ENCODE measurements at places on chromosomes 3 and 15.
A peak's percentile ranks its signal among the peaks of the same experiment; 100 is the strongest.

- no peak for DNase-seq
Observed at GRCh38 chr3:118408431-118408830, 626.2 kb downstream of the IGSF11 start.

DNA sequence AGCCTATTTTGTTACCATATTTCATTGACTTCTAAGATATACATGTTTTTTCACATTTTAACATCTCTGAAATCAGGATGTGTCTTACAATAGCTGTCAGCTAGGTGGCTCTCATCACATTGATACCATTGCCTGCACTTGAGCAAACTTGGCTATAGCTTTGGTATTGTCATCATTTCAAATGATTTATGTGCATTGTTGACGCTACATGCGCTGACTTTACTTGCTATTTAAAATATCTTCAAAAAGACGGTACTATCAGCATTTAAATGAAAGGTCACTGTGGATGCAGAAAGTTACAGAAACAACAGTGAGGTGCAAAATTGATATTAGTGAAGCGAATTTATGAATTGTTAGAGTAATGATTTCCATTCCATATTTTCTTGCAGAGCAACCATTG, 54.0 kb upstream of the ABHD2 start:
- no peak for DNase-seq

- no peak for DNase-seq
Observed at GRCh38 chr3:41088882-41089281, 110.4 kb upstream of the CTNNB1 start.

- no peak for DNase-seq
Observed at GRCh38 chr3:99911433-99911832, 93.8 kb downstream of the CMSS1 start.

GRCh38 chr15:59998950-59999611, 5.0 kb upstream of the FOXB1 start:
- DNase-seq = no peak

DNA sequence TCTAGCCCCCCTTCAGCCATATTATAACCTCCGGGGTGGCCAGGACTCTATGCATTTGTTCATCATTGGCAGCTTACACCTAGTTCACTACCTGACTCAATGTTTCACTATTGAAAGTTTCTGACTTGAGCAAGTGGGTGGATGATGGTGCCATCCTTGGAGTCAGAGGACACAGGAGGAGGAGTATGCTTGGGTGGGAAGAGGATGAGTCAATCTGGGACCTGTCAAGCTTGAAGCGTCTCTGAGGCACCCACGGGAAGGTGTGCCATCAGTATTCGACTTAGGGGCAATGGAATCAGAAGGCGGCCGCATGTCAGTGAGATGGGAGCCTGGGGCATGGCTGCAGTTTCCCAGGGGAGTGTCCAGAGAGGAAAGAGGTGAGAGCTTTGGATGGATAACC, 133.3 kb downstream of the EPHB1 start:
- DNase-seq = no peak

- DNase-seq = no peak
Observed at GRCh38 chr3:137988152-137988551, 21.8 kb upstream of the CLDN18 start.

DNA sequence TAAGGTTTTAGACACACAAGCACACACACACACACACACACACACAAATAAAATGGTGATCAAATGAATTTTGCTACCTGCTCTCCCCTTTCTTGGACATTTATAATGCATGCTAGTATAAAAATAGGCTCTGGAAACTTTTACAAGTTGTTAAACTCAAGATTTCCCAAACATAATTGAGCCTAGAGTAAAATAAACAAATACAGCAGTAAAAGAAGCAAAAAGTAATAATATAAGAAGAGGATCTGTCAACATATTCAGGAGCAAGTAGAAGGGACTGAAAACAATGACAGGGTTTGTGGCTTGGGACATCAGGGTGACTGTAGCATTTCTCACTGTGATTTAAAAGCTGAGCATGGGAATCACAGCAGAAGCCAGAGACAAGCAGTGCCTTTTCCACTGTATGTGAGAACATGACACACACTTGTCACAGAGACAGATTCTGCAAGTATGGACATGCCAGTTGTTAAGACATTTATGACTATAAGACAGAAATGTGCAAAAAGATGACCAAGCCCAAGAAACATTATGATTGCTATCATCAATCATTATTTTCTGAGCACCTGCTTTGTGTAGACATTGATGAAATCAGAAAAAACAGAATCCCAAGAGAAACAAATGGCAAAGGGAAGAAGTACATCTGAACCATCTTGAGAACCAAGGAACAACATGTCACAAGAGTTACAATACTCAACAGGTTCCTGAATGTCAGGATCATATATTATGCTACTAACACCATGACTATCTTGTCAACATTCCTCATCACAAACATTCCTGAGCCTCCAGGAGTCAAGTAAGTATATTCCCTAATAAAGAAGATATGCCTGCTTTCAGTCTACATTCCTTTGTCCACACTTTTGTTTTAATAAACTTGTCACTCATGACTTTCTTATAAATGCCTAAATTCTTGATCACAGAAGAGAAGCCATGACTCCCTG, 7.1 kb downstream of the THRB start:
- no peak for DNase-seq

DNA sequence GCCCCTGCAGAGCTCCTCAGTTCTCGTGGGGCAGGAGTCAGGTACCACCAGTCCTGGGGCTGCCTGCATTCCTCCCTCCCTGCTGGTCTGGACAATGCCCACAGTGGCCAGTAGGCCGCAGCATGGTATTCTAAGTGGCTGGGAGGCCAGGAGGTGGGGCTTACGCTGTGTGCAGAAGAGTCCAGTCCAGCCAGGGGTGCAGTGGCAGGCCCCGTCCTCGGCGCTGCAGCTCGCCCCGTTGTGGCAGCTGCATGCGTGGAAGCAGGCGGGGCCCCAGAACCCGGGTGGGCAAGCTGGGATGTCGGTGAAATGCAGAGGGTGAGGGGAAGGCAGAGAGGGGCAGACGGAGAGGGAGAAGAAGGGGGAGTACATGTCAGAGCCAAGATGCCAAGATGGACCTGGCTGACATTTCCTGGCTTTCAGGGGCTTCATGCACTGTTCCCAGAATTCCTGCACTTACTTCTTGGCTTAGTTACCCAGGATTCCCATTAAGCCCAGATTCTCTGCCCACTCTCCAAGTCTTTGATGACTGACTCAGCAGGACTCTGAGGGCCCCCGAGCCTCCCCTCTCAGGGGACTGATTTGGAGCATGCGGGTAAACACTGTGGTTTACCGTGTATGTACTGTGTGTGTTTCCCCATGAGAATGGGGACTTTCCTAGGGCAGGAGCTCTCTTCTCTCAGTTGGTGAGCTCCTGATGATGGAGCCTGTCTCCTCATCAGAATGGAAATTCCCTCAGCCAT, 47.5 kb downstream of the RAB11A start:
- DNase-seq = peak; percentile 41

DNA sequence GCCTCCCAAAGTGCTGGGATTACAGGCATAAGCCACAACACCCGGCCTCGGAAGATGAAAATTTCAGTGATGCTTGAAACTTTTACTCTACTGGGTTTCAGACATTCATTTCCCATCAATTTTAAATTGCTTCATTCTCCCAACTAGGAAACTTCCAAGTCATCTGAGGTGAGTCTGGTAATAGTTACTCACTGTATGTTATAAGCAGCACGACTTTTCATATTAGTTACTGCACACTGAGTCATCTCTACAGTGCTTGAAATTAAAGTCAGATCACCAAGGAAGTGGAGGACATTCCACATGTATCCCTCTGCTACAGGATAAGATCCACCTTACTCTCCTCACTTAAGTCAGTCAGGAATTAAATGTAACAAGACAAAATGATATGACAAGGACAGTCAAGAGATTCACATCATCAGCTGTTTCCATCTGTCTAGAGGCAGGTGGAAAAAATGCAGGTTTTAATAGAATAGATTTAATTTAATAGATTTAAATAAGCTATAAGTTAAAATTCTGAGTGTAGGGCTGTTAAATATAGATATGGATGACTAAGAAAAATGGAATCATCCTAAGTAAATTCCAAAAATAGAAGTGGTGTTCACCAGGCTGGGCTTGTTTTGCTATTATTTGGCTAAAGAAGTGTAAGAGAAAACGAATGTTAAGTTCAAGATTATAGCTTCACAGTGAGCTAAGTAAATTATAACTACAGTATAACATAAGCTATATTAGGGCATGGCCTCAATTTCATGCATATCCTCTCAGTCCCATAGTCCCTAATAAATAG, 104.4 kb downstream of the TMCO5A start:
- no peak for DNase-seq

GRCh38 chr15:68985361-68985891, 29.1 kb upstream of the NOX5 start:
- no peak for DNase-seq

- DNase-seq = no peak
Observed at GRCh38 chr3:177062052-177062732, 135.1 kb downstream of the TBL1XR1 start.

DNA sequence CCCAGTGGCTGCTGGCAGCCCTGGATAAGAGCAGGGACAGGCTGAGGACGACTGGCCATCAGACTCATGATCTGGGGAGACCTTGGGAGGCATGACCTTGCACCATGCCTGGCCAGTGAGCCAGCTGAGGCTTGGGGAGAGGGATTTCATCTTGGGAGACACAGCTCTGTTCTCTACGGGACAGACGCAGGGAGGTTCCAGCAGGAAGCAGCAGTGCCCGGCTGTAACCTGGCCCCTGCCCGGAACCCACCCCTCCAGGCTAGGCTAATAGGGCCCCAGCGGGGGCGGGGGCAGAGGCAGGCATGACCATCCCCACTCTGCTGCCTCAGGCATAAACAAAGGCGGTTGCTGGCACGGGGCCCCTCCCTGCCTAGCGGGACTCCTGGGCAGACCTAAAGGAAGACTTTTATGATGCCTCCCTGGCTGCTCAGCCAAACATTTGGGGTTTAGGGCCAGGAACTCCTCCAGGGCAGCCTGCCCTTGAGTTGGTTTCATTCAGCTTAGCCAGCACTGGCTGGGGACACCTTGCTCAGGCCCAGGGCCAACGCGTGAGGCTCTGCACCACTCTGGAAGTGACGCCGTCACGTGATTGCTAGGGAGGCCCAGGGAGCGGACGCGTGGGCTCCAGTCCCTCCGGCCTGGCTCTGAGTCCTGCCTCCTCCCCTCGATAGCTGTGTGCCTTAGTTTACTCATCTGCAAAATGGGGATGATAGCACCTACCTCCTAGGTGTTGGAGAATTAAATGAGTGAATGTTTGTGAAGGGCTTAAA, 27.6 kb downstream of the HDAC11 start:
- DNase-seq = no peak

DNA sequence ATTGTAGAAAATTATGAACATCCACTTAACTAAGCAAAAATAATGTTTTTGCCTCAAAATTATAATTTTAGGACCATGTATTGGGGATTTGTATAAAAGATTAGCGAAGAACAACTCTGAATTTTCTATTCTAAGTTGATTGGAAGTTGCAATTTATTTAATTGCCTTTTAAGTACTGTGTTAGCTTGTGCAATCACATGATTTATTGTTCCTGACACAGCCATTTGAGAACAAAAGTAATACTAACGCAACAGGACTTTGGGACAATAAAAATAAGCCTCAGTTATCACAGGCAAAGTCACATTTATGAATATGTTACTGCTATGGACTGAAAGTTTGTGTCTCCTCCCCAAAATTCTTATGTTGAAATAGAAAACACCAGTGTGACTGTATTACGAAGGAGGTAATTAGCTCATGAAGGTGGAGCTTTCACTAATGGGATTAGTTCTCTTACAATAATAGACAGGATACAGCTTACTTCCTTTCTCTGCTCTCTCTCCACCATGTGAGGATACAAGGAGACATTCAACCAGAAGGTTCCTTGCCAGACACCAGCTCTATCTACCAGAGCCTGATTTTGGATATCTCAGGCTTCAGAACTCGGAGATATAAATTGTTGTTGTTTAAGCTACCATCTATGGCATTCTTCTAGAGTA, 745.9 kb downstream of the ZBBX start:
- no peak for DNase-seq

GRCh38 chr3:55469957-55470526, 17.1 kb downstream of the WNT5A start:
- DNase-seq = no peak

DNA sequence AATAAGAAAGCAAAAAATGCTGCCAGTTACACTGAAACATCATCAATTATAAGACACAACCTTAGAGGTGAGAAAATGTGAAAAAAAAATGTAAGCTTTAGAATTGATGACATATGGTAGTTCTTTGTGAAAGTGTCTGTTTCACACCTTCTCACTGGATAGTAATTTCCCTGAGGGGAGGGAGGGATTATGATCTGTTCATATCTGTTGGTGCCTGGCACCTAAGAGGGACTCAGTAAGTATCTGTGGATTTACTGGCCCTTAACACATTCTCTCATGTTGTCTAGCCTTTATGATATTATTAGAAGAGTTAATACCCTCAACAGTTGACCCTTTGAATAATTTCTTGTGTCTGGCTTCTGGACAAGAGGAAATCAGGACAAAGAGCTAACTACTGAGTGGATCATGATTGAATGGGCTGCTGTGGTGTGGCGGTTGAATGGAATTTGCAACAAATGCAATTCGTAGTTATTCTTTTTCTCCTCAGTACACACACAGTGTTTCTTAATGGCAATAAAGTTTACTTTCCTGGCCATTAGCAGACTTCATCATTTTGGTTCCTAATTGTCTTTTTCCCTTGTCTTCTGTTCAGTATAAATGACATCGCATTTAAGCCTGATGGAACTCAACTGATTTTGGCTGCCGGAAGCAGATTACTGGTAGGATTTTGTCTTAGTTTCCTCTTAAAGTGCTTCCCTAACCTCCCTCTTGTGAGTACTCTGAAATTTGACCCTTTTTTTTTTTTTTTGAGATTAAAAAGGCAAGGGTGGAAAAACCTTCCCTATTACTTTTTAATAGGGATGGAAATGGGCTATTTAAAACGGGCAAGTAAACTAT, 9.5 kb downstream of the IFT122 start:
- no peak for DNase-seq

All from stimulated activated CD4-positive, alpha-beta T cell treated with anti-CD3 and anti-CD28 coated beads, Interleukin-2, amount 100 ng/mL, for 24 hours (primary cell).